ENCODE measurements at places on chromosomes 6 and 20. TPM values are rescaled to one million over a fixed set of nuclear protein-coding genes. Genes with fewer than 3 reads are reported as not detected.

GRCh38 chr6:97312241-97312640 is 29.2 kb upstream of the MMS22L start:
- no peak for DNase-seq
- H3K4me1 ChIP-seq: no peaks in the 10 kb centered on the region
- H3K27me3 ChIP-seq: no peaks in the 10 kb centered on the region

GRCh38 chr6:112879920-112880413 is 532.8 kb downstream of the RFPL4B start:
- no peak overlapping the region for H3K4me3 ChIP-seq
- DNase-seq: no peak
- H3K4me1 ChIP-seq: no peaks in the 10 kb centered on the region
- no peaks in the 10 kb centered on the region for H3K36me3 ChIP-seq
- no peak overlapping the region for H3K27ac ChIP-seq

DNA sequence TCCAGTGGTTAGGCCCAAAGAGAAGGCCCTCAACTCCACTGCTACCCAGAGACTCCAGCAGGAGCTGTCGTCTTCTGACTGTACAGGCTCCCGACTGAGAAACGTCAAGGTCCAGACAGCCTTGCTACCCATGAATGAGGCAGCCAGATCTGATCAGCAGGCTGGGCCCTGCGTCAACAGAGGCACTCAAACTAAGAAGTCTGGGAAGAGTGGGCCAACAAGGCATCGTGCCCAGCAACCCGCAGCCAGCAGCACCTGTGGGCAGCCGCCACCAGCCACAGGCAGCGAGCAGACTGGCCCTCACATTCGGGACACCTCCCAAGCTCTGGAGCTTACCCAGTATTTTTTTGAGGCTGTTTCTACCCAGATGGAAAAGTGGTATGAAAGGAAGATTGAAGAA is 8.1 kb downstream of the LYRM2 start:
- no peaks in the 10 kb centered on the region for H3K36me3 ChIP-seq
- no peak overlapping the region for H3K27ac ChIP-seq
- no peaks in the 10 kb centered on the region for H3K27me3 ChIP-seq
- H3K4me3 ChIP-seq: no peak overlapping the region
- no peak for DNase-seq

DNA sequence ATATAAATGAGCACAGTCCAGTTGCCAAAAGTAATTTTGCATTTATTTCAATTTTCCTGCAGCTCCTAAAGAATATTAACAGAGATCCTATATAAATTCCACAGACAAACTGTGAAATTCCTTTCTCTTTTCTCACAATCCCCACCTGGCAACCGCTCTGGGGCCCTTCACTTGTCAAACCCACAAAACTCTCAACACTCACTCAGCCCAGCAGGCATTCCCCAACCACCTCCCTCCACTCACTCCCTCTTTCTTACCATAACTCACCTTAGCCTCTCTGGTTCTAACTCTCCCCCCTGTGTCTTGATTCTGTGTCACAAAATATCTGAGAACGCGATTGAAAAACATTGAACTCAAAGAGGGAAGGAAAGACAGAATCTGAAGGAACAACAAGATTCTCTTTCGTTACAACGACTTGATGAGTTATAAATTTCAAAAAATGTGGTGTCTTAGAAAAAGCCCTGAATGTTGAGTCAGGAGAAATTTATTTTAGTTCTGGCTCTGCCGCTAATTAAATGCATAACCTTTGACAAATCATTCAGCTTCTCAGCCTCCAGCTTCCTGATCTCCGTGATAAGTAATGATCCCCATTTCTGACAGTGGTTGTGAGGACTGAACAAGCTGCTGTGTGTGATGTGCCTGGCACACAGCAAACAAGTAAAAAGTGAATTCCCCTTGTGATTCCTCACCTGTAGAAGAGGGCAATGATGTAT is 87.9 kb downstream of the UNC5CL start:
- no peak for DNase-seq
- no peak overlapping the region for H3K4me3 ChIP-seq
- H3K27me3 ChIP-seq: no peaks in the 10 kb centered on the region
- no peaks in the 10 kb centered on the region for H3K36me3 ChIP-seq
- no peak overlapping the region for H3K27ac ChIP-seq
- 0 out of 2 replicates have a peak, but pooled peaks cover 2% of the 10 kb centered on the region for H3K4me1 ChIP-seq

DNA sequence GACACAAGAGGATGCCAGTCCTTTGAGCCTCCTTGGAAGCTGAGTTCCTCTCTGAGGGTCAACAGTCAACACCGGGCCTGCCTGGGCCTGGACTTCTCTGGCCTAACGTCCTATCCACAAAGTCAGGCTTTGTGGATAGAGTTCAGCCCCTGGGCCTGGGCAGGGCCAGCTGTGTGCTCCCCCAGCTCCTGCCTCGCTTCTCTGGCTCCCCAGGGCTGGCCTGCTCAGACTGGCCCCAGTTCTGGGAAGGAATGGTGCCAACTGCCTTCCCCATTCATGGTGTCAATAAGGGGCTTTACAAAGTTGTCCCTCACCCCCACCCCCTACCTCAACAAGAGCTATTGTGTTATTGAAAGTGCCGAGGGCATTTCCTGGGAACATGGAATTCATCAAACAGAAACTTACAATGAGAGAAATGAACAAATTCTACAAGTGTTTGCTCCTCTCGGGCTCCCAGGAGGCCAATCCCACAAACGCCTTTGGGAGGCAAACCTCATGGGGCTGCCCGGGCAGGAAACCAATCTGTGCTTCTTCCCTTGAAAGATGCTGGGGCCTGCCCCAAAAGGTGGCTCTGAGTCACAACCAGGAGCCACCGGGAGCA is 26.5 kb upstream of the PPP1R14C start:
- no peaks in the 10 kb centered on the region for H3K36me3 ChIP-seq
- H3K4me3 ChIP-seq: no peak overlapping the region
- no peak overlapping the region for H3K27ac ChIP-seq

DNA sequence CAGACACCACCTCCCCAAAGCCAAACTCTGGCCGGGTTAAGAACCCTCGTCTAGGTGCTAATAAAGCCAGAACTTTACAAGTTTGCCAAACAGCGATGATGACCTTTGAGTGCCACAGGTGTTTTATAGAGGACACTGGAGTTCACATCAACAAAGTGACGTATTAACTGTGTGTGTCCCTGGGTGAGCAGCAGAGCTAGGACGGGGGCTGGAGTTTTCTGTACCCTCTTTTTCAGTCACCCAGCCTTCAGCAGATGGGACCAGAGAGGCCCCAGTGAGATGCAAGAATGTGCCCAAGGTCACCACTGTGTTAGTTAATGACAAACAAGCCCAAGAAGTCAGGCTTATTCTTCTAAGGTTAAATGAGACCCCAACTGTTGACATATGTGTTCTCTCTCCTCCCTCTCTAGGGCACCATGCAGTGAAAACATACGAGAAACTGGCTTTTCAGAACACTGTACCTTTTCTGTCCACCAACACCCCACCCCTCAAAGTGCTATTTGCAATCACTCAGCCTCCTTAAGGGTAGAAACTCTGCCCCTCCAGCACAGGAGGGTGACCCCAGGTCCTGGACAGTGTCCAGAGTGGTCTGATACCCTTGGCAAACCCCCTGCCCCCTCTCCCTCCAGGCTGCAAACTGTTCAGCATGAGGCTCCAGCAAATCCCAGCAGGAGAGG is 5.2 kb downstream of the SDC4 start:
- DNase-seq: no peak
- peak overlapping the region; percentile 18 for H3K4me3 ChIP-seq
- H3K27me3 ChIP-seq: no peaks in the 10 kb centered on the region

DNA sequence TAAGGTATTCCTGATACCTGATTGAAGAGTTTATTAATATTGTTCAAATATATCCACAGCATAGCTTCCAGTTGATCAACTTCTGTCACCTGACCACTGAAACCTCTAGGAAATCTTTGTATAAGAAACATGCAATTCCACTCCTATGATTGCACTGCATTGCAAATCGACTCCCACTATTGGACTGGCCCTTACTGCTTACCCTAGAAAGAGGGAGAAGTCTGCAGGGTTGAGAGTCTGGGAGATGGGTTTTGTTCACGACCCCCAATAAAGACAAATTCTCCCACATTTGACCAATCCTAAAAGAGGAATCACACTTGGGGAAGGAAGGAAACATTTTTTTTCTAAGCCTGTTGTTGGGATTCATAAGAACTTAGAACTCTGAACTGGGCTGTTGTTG is 43.7 kb downstream of the TNFRSF21 start:
- no peak overlapping the region for H3K4me3 ChIP-seq
- H3K27me3 ChIP-seq: no peaks in the 10 kb centered on the region
- H3K4me1 ChIP-seq: no peaks in the 10 kb centered on the region
- DNase-seq: no peak
- no peaks in the 10 kb centered on the region for H3K36me3 ChIP-seq
- H3K27ac ChIP-seq: no peak overlapping the region

- no peaks in the 10 kb centered on the region for H3K27me3 ChIP-seq
- H3K4me3 ChIP-seq: no peak overlapping the region
- DNase-seq: no peak
Measured at GRCh38 chr6:163962627-163963117, 548.2 kb downstream of the QKI start.

ZMYND8 gene
- 29.0 TPM for total RNA-seq

PAK5 gene
- total RNA-seq: not detected

- DNase-seq: no peak
- H3K36me3 ChIP-seq: no peaks in the 10 kb centered on the region
- no peak overlapping the region for H3K27ac ChIP-seq
- no peaks in the 10 kb centered on the region for H3K27me3 ChIP-seq
Measured at GRCh38 chr6:112150363-112150762, 63.0 kb downstream of the FAM229B start.

DNA sequence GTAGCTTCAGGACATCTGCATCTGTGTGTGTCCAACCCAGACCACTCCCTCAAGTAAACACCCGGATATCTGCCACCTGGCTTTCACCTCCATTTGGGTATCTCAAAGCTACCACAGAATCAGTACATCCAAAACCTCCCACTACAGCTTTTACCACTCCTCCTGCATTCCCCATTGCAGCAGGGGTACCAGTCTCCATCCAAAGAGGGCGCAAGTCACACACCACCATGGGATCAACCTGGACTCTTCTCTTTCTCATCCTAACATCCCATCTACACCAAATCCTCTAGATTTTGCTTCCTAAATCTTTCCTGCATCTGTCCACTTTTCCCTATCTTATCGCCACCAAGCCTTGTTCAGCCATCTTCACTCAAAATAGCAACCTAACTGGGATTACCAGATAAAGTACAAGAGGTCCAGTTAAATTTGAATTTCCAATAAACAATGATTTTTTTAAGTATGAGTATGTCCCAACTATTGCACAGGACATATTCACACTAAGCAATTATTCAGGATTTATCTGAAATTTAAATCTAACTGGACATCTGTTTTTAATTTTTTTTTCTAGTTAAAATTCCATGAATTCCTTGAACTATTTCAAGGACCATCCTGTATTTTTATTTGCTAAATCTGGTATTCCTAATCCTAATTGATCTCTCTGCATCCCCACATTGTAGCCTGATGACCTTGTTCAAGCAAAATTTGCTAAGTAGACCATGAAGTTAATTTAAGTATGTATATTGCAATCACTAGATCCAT is 164.3 kb upstream of the MLN start:
- DNase-seq: peak; percentile 13
- no peaks in the 10 kb centered on the region for H3K27me3 ChIP-seq
- no peak overlapping the region for H3K27ac ChIP-seq
- H3K4me1 ChIP-seq: no peaks in the 10 kb centered on the region
- no peak overlapping the region for H3K4me3 ChIP-seq

BNIP5 gene
- not detected for total RNA-seq

DNA sequence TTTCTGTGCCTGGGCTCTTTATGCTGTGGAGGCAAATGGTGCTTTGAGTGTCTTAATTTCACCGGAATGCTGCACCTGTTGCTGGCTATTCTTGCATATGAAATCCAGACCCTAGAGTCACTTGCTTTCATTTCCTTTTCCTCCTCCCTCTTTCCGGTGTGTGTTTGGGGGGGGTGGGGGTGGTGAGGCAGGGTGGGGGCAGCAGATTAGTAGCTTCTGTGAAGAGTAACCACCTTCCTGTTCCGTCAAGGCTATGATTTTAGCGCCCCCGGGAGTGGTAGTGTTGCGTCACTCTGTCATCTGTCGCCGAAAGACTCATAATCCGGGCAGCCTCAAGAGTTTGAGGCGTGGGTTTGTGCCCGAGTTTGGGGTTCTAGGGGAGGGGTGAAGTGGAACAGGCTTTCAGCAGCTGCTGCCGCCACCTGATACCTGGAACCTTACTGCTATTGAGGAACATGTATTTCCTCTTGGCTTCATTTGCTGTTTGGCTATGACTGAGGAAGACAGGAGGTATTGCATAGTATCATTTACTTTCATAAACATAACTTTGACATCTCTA is 49.1 kb downstream of the UTRN start:
- no peaks in the 10 kb centered on the region for H3K36me3 ChIP-seq
- H3K27me3 ChIP-seq: no peaks in the 10 kb centered on the region
- no peak for DNase-seq
- H3K4me3 ChIP-seq: no peak overlapping the region
- no peak overlapping the region for H3K27ac ChIP-seq

NKX2-2 gene
- total RNA-seq: not detected

EPPIN gene
- not detected for total RNA-seq

- no peak overlapping the region for H3K27ac ChIP-seq
- no peaks in the 10 kb centered on the region for H3K27me3 ChIP-seq
- H3K4me1 ChIP-seq: no peaks in the 10 kb centered on the region
- H3K36me3 ChIP-seq: no peaks in the 10 kb centered on the region
- H3K4me3 ChIP-seq: no peak overlapping the region
Measured at GRCh38 chr20:53434662-53435061, 159.0 kb downstream of the ZNF217 start.

GINS1 gene
- 30.4 TPM for total RNA-seq

DNA sequence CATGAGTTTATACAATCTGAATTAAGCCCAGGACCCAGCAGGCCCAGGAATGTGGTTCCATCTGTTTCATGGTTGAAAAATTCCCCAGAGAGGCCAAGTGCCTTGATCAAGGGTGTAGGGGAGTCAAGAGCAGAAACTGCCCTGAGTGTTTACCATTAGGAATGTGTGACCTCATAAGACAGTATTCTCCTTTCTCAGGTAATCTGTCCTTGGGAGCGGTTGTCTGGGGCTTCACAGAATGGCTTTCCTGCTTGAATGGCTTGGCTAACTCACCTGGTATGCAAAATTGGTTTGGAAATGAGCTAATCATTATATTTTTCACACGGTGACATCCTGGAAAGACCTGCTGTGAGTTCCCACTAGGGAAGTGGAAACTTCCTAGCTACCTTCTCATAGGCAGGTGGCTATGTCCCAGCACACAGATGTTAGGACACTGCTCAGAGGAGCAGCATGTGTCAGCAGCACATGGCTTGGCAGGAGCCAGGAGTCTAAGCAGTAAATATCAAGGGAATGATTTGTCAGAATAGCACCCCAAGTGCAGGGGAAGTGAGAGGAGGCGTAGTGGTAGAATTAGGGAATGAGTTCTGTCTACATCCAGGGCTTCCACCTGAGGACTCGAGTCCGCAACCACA is 17.7 kb downstream of the CLIC5 start:
- no peaks in the 10 kb centered on the region for H3K27me3 ChIP-seq
- no peak overlapping the region for H3K4me3 ChIP-seq
- no peaks in the 10 kb centered on the region for H3K36me3 ChIP-seq
- no peaks in the 10 kb centered on the region for H3K4me1 ChIP-seq
- DNase-seq: no peak
- no peak overlapping the region for H3K27ac ChIP-seq

- H3K36me3 ChIP-seq: no peaks in the 10 kb centered on the region
- no peak for DNase-seq
- H3K4me3 ChIP-seq: no peak overlapping the region
- no peaks in the 10 kb centered on the region for H3K4me1 ChIP-seq
- no peaks in the 10 kb centered on the region for H3K27me3 ChIP-seq
Measured at GRCh38 chr20:52841003-52841402, 131.2 kb upstream of the TSHZ2 start.

- no peaks in the 10 kb centered on the region for H3K27me3 ChIP-seq
- no peak overlapping the region for H3K4me3 ChIP-seq
- no peak overlapping the region for H3K27ac ChIP-seq
- no peak for DNase-seq
Measured at GRCh38 chr20:13756551-13756950, 28.2 kb downstream of the ESF1 start.
